ENCODE measurements at places on chromosomes 2 and 18. TPM values are rescaled to one million over a fixed set of nuclear protein-coding genes. Genes with fewer than 3 reads are reported as not detected.

GRCh38 chr18:58144671-58145285 lies 100.8 kb downstream of the NEDD4L start:
- DNase-seq = no peak

- DNase-seq = no peak
Measured at GRCh38 chr2:40279001-40279400, 172.9 kb downstream of the SLC8A1 start.

GRCh38 chr2:168920504-168921157 lies 19.5 kb downstream of the G6PC2 start:
- DNase-seq = peak; percentile 75

Gene POMC
- total RNA-seq = 23.4 TPM

Gene MEIS1
- 96.9 TPM for total RNA-seq

Gene HNMT
- total RNA-seq = 1.1 TPM
